Suppressor macrophage (primary cell): ENCODE measurements at places on chromosomes 3 and 15.

- no peak for DNase-seq
Observed at GRCh38 chr3:27684302-27684701, 37.8 kb downstream of the EOMES start.

- DNase-seq: no peak
Observed at GRCh38 chr3:111112913-111113312, 41.3 kb downstream of the NECTIN3 start.

- peak; percentile 71 for DNase-seq
Observed at GRCh38 chr3:22474706-22475445, 723.9 kb upstream of the ZNF385D start.

GRCh38 chr3:159821110-159821509 is 167.5 kb upstream of the IL12A start:
- no peak for DNase-seq

GRCh38 chr3:128297401-128298138 is 144.3 kb downstream of the EEFSEC start:
- DNase-seq: no peak

- no peak for DNase-seq
Observed at GRCh38 chr3:170725285-170725731, 139.4 kb upstream of the SLC7A14 start.
